ENCODE measurements at places on chromosomes 11 and 22. TPM values are rescaled to one million over a fixed set of nuclear protein-coding genes. Genes with fewer than 3 reads are reported as not detected.

Gene TPBGL
- polyA plus RNA-seq, result 0.24 TPM

Gene LRRC55
- polyA plus RNA-seq, result not detected

DNA sequence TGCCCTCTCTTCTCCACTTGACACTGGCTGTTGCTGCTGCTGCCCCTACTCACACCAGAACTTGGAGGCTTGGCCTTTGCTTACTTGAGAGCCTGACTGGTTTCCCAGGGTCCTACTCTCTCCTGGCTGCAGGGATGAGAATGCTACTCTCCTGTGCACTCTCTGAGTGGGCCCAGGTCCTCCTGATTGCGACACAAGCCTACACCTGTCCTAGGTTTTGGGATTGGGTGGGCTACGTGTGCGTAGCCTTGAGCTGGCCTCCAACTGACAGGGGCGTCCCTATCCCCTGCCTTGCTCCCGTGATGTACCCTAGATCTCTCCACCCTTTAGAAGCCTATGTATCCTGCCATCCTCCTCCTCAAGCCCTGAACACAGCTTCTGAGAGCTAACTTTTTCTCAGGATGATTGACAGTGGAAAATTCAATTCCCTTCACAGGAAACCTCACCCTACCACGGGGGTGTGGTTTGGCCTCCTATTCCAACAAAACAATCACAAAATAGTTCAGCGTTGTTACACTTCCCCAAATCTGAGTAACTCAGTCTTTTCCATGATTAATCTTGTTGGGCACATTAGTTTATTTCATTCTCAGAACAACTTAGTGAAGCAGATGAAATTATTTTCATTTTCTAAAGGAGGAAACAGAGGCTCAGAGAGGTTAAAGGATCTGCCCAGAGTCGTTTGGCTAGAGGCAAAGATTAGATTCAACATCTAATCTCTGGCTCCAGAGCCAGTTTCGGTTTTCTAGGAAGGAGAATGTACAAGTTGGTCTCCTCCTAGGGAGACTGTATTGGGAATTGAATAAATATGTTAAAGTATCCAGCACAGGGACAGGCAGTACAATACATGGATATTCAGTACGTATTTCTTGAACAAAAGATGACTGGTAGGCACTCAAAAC, 17.6 kb upstream of the AMOTL1 start:
- DNase-seq, result no peak

DNA sequence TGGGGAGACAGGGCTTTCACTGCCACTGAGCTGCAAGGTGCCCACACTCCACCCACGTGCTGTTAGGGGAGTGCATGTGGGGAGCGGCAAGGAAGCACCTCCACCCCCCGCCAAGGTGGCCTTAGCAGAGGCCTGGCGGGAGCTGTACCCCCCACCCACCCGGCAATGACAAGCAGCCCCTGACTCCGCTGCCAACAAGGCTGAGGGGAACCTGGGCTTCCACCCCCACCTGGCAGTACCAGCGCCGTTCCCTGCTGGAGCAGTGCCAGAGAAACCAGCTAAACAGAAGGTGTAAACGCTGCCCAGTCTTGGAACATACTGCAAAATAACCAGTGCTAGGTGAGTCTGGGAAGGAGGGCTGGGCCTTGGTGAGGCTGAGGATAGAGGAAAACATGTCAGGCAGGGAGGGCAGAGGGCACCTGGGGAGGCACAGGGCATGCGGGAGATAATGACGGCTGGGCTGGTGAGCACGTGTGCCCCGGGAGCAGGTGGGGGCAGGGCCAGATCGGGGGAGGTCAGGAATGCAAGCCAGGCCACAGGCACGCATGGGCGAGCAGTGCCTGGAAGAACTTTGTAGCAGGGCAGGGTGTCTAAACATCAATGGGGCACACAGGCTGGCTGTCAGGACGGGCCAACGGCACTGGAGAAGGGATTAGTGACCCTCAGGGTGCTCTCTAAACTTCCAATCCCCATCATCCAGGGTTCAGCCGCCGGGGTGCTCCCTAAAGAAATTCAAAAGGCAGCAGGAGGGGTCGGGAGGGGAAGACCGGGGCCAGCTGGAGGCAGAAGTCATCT, 6.6 kb downstream of the CERK start:
- no peak for DNase-seq

DNA sequence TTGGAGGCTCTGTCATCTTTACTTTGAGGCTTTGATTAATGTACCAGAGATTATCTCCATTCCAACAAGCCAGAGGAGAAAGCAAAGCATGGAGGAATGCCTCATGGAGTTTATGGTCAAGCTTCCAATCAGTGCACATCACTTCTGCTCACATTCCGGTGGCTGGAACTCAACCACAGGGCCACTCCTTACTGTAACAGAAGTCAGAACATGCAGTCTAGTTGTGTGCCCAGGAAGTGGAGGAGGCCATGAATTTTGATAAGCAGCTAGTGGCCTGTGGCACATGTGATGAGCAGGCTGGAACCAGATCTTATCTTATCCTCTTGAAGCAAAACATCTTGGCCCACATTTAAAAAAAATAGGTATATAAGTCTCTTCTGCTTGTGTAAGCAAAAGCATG, 258.9 kb upstream of the ARHGAP20 start:
- no peak for DNase-seq

GRCh38 chr22:23100124-23100801, 29.9 kb downstream of the GNAZ start:
- no peak for DNase-seq

- no peak for DNase-seq
Measured at GRCh38 chr11:92552942-92553341, 328.3 kb downstream of the FAT3 start.

DNA sequence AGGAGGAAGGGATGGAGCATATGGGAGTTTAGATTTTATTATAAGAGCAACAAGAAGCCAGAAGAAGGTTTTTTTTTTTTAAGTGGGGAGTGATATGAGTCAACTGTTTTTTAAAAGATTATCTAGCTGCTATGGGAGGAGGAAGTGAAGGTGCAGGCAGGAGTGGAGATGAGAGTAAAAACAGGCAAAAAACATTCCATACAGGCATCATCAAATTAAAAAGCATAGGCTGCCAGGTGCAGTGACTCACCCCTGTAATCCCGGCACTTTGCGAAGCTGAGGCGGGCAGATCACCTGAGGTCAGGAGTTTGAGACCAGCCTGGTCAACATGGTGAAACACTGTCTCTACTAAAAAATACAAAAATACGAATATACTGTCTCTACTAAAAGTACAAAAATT, 368.4 kb upstream of the MTNR1B start:
- DNase-seq, result no peak

- DNase-seq, result no peak
Measured at GRCh38 chr11:12209096-12209495, 98.7 kb downstream of the MICAL2 start.

DNA sequence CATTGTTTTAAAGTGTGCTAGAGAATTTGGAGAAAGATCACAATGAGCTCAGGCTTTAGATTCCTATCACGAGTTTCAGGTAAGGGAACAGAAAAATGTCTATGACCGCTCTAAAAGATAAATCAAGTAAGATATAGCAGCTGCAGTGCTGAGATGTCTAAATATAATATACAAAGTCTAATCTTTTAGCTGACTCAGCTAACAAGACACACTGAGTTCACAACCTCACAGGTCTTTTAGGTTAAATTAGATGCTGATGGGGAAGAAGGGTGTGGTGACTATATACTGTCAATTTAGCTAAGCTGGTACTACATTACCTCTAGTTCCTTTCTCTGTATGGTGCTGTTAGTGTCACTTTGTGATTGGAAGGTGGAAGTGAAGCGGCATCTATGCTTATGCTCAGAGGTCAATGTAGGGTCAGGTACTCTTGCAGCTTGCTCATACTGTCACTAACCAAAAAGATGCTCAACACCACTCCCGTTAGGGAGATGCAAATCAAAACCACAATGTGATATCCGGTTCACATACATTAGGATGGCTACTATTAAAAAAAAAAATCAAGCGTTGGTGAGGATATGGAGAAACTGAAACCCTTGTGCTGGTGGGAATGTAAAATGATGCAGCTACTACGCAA, 283.5 kb downstream of the SWAP70 start:
- no peak for DNase-seq

- no peak for DNase-seq
Measured at GRCh38 chr11:106691807-106692365, 326.4 kb downstream of the GUCY1A2 start.

- no peak for DNase-seq
Measured at GRCh38 chr22:34297536-34298120, 377.4 kb upstream of the LARGE1 start.

GRCh38 chr11:7671347-7672215, 1.7 kb downstream of the CYB5R2 start:
- no peak for DNase-seq

All from naive thymus-derived CD8-positive, alpha-beta T cell (primary cell).